ENCODE measurements at places on chromosomes 2 and 18. TPM values are rescaled to one million over a fixed set of nuclear protein-coding genes. Genes with fewer than 3 reads are reported as not detected.

Gene SLC8A1
- total RNA-seq: 14.4 TPM

Gene CHRND
- total RNA-seq: not detected

Gene CLEC4F
- total RNA-seq: 1.1 TPM

Gene SLC9A2
- total RNA-seq: 3.3 TPM

Gene SMAD7
- total RNA-seq: 41.6 TPM

Gene SLC4A3
- 1.8 TPM for total RNA-seq

Gene LOXL3
- 1.3 TPM for total RNA-seq

Gene MOGAT1
- total RNA-seq: not detected

- no peak for DNase-seq
These were observed 48.5 kb downstream of the CDK15 start for GRCh38 chr2:201854841-201855240.

DNA sequence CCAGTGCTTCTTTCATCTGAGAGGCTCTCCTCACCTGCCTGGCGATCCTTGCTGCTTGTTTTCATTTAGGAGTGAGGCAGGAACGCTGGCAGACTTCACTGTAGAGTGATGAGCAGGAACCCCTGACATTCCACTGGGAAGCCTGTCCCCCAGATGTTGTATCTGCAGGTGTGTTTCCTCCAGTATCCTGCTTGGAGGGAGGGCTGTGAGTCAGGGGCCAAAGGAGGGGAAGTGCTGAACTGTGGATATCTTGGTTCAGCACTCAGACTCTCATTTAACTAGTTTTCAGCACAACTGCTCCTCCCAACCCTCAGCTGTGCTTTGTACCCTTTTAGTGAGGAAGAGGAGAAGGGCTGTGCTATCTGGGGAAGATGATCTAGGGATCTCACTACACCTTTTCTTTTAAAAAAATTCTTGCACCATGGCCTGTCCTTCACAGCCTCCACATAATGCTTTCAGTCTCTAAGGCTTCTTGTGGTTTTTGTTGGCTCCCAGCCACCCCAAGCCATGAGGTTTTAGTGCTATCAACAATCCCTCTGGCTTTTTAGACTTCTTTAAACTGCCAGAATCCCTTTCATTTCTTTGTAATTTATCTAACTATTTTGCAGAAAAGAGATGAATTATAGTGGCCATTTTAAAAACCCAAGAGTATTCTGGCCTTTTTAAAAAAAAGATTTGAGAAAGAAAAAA is 11.2 kb downstream of the ANKAR start:
- DNase-seq: no peak

DNA sequence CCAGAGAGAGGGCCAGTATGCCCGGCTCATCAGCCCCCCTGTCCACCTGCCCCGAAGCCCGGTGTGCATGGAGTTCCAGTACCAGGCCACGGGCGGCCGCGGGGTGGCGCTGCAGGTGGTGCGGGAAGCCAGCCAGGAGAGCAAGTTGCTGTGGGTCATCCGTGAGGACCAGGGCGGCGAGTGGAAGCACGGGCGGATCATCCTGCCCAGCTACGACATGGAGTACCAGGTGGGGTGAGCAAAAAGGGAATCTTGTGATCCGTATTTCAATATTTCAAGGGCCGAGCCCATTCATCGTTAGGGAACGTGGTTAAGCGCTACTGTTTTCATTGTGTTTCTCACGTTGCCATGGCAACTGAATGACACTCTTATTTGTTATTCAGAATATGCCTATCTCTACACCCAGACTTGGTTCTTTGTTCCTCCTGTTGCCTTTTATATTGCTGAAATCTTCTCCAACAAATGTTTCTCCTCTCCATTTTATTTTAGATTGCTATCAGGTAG is 81.5 kb downstream of the NRP2 start:
- peak; percentile 83 for DNase-seq

- no peak for DNase-seq
These were observed 31.5 kb downstream of the EPB41L5 start for GRCh38 chr2:120044336-120044735.

GRCh38 chr2:62920070-62920469 is 130.6 kb upstream of the OTX1 start:
- no peak for DNase-seq

GRCh38 chr2:102103992-102104871 is 38.3 kb upstream of the IL1R1 start:
- peak; percentile 81 for DNase-seq

DNA sequence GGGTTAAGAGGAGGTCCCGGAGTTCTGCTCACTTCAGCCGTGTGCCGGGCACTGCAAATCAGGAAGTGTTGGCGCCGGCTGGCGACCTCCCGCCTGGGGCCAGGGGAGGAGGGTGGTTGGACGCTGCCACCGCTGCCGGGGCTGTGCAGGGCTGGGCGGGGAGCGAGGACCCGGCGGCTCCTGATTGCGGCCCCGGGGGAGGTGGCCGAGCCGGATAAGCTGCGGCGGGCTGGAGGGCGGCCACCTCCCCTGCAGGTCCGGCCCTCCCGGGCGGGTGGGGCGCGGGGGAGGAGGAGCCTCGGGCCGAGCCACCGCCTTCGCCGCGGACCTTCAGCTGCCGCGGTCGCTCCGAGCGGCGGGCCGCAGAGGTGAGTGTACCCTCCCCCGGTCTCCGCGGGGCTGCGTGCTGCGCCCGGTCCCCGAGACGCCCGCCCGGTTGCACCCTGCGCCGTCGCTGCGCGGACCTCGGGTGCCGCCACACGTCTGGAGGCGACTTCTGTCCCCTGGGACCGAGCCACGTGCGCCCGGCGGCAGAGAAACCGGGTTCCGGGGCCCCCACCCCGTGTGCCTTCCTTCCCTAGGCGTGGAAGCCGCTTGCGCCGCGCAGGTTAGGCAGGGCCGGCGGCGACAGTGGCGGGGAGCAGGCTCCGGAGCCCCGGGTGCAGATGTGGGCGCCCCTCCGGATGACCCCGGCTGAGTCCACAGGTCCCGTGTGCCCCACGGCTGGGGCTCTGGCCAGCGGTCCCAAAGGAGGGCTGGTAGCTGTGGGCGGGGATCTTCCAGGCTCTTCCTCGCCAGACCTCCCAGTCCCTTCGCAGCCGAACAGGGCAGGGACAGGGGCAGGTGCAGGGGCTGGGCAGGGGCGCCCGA is at the start of gene STEAP3:
Gene STEAP3 (plus strand): TSS at position 314 of the 870 bp plus-strand sequence. CDS start 7,179 bp downstream, outside the sequence.
- peak; percentile 80 for DNase-seq

DNA sequence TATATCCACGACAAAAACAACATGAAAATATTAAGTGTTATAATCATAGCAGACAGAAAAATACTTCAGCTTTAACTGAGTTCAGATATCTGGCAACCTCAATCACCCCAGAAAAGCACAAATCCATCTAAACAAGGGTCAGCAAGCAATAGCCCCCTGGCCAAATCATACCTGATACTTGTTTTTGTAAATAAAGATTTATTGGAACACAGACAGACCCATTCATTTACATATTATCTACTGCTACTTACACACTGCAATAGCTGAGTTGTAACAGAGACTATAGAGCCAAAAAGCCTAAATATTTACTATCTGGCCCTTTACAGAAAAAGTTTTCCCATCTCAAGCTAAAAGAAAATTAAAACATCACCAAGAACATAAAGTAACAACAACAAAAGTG is 12.8 kb downstream of the FARSB start:
- DNase-seq: no peak

DNA sequence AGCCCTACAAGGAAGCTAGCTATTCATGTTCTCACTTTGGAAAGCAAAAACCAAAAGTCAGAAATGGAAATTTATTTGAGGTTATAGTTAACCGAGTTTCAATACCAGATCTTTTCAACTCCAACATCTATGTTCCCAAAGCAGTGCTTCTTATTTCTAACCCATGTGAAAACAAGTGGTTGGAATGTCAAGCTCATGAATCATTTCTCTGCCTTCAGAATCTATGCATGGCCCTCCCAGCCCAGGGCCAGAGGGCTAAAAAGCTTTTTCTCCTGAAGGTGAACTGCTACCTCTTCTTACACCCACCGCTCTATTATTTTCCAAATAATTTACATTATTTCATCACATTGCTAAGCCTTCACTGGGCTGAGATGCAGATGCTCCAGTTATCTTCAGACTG is 158.4 kb downstream of the SP3 start:
- DNase-seq: no peak

- no peak for DNase-seq
These were observed 186.3 kb downstream of the RIT2 start for GRCh38 chr18:42929181-42929580.

DNA sequence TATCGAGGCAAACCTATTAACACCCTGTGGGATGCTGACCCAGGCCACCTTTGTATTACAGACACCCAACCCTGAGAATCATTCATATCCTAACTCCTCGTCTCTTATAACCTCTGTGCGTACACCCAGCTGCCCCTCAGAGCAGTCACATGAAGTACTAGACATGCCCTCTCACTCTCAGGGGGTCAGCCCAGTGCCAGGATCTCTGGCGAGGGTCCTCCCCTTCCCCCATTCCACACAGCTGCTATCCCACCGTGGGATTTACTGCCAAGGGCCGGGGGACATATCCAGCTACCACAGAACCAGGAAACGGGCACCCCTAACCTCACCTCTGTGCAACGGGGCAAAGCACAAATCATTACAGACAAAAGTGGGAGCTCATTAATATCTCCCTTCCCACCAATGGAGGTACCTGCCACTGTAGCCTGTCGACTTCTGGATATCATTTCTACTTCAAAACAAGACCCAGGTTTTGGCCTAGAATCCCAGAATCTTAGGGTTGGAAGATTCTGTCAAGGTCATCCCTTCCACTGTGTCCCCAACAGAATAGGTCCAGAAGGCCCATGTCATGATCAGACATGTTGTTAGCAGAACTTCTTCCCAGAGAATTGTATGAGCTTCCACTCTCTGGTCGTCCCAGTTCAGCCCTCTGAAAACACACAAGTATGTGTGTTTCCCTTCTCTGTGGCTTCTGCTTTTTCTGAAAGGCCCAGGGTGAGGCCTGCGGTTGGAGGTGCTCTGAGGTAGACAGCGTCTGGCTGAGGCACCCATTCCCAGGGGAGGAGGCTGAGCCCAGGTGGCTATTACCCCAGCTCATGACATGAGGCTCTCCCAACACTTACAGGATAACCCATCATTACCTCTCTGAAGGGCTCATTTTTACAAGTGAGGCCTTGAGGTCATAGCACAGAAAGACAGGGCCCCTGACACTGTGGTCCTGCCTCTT is 1.7 kb downstream of the TMBIM1 start:
- DNase-seq: no peak

- DNase-seq: no peak
These were observed 9.7 kb downstream of the TMEM18 start for GRCh38 chr2:667332-667999.

GRCh38 chr2:230347659-230348305 is 20.8 kb downstream of the SP140L start:
- no peak for DNase-seq

DNA sequence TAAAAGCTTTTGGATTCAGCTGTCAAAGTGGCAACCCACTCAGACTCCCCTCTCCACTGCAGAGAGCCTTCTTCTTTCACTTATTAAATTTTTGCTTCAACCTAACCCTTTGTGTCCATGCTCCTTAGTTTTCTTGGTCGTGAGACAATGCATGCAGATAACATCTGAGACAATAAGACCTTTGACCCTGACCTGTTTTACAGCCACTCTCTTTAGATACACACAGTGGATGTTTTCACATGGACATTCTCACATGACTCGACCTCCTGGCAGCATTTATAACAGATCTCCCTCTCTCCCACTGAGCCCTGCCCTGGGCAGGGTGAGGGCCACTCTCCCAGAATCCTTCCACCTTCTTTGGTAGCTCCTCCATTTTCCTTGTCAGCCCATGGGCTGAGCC is 30.4 kb upstream of the IL36G start:
- DNase-seq: no peak

DNA sequence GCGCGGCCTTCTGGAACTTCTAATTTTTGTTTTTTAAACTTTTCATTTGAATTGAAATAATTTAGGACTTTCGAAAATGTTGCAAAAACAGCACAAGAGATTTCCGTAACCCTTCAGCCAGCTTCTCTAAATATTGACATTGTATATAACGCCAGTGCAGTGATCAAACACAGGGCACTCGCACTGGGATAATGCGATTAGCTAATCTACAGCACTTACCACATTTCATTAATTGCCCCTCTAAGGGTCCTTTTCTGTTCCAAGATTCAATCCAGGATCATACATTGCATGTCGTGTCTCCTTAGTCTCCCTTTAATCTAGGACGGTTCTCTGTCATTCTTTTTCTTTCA is 343 bp upstream of the CD302 start:
- DNase-seq: no peak

DNA sequence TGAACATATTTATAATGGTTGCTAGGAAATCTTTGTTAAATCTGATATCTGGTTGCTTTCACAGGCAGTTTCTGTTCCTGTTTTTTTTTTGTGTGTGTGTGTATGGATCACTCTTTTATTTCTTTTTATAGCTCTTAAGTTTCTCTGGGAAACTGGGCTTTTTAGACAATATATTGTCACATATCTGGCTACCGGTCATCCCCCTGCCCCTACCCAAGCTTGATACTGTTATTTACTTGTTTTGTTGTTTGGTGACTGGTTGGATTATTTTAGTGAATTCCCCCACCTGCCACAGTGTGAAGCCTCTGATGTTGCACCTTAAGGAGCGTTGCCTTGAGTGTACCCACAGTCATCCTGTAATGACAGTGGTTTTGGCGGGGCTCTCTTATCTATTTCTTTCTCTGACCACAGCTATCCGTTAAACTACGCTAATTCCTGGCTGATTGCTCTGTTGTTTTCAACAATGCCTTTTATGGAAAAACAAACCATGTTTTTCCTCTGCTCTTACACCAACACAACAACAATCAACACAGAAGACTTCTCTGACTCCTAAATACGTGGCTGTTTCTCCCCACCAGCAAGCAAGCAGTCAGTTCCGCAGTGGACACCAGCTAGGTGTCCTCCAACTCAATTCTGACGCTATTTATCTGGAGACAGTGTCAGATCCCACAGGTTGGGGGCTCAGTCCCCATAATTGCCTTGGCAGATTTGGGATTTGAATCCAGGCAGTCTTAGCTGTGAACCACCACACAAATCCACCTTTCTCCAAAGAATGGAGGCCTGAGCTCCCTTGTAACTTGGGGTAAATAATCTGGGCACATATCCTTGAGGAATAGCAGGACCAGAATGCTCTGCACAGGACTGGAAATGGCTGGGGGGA is 10.9 kb downstream of the GNLY start:
- DNase-seq: no peak

DNA sequence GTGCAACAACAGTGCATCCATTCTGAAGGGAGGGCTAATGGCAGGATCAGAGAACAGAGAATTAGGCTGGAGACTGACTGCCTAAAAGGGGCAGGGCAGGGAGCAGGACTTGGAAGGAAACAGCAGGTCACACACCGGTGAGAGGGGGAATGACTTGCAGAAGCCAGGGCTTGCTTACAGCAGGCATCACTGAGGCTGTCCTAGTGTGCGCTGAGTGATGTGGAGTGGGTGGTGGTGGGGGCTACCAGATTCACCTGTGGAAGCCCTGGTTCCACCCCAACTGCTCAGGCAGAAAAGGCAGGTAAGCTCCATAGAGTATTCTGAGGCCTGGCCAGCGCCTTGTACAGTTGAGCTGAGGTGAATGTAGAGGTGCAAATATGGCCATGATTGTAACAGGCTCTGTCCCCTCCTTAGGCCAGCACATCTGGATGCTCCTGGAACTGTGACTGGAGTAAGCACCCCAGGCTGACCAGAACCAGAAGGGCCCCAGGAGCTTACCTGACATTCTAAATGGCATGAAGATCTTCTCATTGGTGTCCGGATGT is 49.4 kb downstream of the SFXN5 start:
- no peak for DNase-seq

- DNase-seq: no peak
These were observed 6.5 kb upstream of the IL1R2 start for GRCh38 chr2:101985101-101985792.

Measured in suprapubic skin (tissue), 4 donors.